ENCODE measurements at places on chromosomes 11 and 22.

DNA sequence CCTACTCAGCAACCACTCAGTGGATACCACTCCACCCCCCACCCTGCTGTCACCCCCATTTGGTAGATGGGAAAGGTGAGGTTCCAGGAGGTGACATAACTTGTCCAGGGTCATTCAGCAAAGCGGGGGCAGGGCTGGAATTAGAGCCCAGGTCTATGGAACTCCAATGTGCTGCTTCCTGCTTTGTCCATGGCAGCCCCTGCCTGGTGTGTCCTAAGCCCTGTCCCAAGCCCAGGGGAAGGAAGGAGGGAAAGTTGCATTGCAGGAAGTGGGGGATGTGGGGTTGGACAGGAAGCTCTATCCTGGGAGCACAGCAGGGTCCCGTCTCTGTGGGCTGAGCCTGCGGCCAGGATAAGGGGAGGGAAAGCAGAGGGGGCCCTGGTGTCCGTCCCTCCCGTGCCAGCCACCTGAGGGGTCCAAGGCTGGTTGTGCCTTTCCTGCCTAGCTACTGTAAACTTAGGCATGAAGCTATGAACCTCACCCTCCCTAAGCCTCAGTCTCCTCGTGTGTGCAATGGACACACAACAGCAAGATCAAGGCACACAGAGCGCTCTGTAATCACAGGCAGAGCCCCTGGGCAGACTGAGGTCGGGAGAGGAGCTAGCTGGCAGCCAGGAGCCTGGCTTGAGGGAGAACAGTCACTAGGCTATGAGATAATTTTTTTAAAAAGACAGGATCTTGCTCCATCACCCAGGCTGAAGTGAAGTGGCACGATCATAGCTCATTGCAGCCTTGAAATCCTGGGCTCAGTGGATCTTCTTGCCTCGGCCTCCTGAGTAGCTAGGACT, 12.9 kb downstream of the GAL3ST1 start:
- DNase-seq, result no peak

DNA sequence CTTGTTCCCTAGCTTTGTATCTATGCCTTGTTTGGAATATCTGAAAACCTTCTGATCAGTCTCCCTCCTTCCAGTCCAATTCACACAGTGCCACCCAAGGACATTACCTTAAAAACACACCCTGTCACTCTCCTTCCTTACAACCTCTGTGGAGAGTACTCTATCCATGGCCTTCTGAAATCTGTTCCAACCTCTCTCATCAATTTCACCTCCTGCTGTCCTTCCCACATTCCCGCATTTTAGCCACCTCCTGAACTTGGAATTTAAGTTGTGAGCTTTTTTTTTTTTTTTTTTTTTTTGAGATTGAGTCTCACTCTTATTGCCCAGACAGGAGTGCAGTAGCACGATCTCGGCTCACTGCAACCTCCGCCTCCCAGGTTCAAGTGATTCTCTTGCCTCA, 824.8 kb downstream of the METTL15 start:
- DNase-seq, result no peak

DNA sequence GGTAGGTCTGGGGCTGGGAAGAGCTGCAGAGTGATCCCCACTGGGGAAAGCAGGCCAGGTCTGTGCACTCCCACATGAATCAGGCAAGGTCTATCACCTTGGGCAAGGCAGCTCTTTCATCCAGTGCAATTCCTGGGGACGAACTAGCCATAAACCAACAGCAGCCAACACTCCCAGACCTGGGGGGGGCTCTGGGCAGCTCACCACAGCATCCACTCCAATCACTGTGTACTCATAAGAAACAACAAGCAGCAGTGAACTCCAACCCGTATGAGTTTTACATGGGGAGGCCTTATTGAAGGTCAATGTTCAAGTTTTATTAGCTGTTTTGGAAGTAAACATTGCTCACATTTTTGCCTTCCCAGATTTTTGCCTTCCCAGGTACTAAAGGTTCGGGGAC, 157.4 kb upstream of the NAV2 start:
- DNase-seq, result no peak

- no peak for DNase-seq
These were observed 688.3 kb upstream of the FAT3 start for GRCh38 chr11:91536366-91536765.

DNA sequence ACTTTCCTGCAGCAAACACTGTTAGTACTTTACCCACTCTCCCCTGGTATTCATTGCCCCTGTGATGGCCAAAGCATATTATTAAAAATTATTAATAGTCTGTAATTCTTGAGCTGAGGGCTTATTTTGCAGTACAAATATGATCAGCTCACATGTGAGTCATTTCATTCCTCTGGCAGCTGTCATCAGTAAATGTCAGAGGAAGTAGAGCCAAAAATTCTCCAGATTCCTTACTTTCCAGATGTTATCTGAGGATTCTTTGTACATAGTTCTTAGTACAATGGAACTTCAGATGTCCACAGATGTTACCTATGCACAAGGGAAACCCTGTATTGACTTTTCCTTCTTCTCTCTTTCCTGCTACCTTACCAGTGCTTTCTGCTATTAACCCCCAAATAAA, 12.5 kb downstream of the OR5B3 start:
- DNase-seq, result no peak

DNA sequence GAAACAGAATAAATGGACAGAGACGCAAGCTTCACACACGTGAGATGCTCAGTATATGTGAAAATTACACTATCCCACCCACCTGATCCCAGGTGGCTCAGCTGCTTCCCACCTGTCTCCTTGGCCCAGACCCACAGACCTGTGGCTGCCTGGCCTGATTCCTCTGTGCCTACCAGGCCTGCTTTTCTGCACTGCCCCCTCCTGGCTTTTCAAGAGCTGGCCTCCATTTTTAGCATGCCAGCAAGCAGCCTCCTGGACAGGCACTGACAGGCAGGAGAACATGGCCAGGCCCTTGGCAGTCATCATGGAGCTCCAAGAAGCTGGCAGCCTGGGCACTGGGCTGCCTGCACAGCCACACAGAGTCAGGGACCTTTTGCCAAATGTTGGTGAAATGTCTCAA, 79.5 kb upstream of the HMGXB4 start:
- no peak for DNase-seq

DNA sequence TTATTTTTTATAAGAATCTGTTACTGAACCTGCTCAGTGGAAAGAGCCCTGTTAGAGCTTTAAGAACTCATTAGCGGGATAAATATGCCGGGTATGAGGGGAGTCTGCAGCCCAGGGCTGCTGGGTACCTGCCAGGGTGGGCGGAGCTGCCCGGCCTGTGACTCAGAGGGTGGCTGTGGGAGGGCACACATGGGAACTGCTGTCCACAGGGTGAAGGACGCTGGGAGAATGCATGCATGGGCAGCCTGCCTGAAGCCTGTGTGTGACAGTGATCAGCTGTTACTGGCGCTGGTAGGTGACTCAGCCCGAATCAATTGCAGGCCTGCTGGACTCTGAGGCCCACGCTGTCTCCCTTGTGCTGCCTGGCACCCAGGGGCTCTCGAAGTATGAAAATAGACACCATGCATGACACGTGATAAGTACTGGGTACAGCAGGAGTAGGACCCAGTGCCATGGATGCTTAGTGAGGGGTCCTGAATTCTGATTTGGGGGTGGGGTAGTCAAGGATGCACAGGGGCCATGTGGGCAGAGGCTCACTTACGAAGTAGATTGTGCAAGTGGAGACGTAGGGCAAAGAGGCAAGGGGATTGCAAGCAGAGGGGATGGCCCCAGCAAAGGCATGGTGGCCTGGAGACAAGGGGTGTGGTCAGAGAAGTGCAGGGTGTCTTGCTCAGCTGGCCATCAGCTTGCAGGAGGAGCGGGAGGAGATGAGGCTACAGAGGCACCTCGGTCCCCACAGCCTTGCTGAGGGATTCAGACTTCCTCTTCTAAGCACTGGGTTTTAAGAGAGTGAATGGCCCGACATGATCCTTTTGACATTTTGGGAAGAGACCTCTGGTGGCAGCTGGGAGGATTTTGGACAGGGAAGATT, 36.5 kb downstream of the GRIK4 start:
- DNase-seq, result peak; percentile 39

- no peak for DNase-seq
These were observed 769.5 kb upstream of the ANO3 start for GRCh38 chr11:25562417-25562816.

- no peak for DNase-seq
These were observed 42.4 kb downstream of the PIK3C2A start for GRCh38 chr11:17165247-17165890.

- DNase-seq, result no peak
These were observed 19.6 kb downstream of the MACROD1 start for GRCh38 chr11:64146036-64146955.

DNA sequence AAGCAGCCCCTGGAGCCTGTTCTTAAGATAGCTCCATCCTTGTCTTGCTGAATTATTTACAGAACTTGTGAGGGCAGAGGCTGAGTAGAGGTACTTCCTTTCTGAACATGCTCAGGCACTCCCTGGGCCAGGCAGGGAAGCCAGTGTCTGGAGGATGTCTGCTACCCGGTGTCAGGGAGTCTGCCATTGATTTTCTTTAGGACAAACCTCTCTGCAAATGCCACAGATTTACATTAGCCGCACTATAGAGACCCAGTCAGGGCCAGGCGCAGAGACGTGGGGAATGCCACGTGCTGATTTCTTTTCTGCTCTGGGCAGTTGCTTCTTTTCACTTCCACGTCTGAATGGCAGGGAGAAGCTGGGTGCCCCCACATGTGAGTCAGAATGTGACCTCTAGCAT, 585.5 kb downstream of the NTM start:
- DNase-seq, result no peak

GRCh38 chr11:60766547-60766946, 9.9 kb downstream of the MS4A15 start:
- DNase-seq, result no peak

DNA sequence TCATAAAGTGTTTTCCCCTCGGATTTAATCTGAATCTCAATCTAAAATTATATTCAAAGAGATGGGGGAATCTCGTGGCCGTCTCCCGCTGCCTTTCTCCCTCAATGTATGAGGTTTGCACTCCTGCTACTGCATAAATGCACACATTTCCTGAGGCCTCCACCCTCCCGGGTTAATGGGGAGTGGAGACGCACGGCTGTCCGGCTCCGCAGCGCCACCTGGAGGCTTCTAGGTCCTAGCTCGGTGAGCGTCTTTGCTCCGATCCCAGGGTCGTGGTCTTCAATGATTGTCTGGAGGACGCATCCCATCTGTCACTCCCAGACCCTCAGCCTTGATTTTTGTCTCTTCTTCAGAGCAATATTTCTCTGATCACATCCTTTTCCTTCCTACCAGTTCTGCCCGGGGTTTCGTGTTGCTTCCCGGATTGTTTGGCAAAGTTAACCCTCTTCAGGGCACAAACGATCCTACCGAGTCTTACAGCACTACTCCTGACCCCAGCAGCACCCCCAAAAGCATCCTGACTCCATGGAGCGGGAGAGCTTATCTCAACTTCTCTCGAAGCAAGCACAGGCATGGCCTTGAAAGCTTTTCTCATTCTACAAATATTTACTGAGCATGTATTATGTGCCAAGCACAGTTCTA, at the start of gene LMO1:
Gene LMO1 (minus strand): TSS at position 110 of the 642 bp plus-strand sequence. CDS start 516 bp downstream, outside the sequence.
- peak; percentile 27 for DNase-seq

DNA sequence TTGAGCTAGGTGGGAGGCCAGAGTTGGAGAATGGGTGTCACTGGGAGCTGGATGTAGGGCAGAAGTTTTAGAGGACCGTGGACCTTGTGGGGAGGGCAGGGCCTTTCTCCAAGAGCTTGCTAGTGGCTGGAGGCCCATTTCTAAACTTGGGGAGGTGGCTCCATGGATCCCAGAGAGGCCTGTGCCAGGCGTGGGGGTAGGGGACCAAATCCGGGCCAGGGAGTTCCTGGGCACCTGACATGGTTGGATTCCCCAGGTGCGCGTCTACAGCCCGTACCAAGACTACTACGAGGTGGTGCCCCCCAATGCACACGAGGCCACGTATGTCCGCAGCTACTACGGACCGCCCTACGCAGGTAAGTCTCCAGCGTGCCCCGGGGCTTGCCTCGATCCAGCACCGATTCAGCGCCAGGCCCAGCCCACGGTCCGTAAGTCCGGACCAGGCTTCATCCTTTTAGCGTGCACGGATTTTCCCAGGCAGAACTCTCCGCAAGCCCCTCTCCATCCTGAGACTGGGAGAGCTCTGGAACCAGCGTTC, 14.2 kb downstream of the PLEKHB1 start:
- DNase-seq, result no peak

GRCh38 chr11:83115551-83115950, 41.4 kb upstream of the PCF11 start:
- no peak for DNase-seq

GRCh38 chr22:36339171-36340065, 48.3 kb downstream of the MYH9 start:
- no peak for DNase-seq

GRCh38 chr11:65937766-65938165, 7.5 kb upstream of the TSGA10IP start:
- DNase-seq, result no peak

GRCh38 chr11:30683176-30683575, 97.0 kb upstream of the MPPED2 start:
- no peak for DNase-seq

DNA sequence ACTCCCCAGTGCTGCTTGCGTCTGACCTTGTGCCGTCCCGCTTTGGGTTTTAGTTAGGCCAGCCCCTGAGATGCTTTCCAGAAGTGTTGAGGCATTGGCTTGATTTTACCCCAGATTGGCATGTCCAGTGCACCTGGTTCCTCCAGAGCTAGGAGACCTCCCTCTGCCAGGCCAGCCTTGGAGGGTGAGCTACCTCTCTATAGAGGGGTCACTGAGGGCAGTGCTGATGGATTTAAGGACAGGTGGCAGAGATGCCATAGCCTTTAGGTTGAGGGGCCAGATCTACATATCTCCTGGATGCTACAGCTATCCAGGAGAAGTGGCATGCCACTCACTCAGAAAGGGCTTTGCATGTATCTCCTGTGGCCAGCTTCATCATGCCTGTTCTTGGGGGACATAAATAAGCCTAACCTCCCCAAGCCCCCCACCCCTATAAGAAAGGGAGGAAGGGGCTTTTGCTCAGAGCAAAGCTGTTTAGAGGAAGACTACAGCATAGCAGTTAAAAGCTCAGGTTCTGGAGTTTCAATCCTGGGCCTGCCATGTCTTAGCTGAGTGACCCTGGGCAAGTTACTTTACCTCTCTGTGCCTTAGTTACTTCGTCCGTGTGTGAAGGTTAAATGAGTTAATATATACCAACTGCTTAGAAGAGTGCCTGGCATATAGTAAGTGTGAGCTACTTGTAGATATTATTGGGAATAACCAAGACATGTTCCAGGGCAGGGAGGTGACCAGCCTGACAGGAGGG, 6.4 kb downstream of the UBE2L3 start:
- no peak for DNase-seq

GRCh38 chr22:37999640-38000272, 15.4 kb upstream of the SOX10 start:
- DNase-seq, result no peak

Data from LNCaP clone FGC (cell line).